ENCODE measurements at places on chromosomes 13 and 19.
A peak's percentile ranks its signal among the peaks of the same experiment; 100 is the strongest.

- H3K4me3 ChIP-seq: no peak overlapping the region
- peaks cover 13% of the 10 kb centered on the region for H3K4me1 ChIP-seq
- no peak overlapping the region for H3K27ac ChIP-seq
- DNase-seq: no peak
- H3K36me3 ChIP-seq: no peaks in the 10 kb centered on the region
Measured at GRCh38 chr13:41643507-41643906, 186.2 kb downstream of the RGCC start.

DNA sequence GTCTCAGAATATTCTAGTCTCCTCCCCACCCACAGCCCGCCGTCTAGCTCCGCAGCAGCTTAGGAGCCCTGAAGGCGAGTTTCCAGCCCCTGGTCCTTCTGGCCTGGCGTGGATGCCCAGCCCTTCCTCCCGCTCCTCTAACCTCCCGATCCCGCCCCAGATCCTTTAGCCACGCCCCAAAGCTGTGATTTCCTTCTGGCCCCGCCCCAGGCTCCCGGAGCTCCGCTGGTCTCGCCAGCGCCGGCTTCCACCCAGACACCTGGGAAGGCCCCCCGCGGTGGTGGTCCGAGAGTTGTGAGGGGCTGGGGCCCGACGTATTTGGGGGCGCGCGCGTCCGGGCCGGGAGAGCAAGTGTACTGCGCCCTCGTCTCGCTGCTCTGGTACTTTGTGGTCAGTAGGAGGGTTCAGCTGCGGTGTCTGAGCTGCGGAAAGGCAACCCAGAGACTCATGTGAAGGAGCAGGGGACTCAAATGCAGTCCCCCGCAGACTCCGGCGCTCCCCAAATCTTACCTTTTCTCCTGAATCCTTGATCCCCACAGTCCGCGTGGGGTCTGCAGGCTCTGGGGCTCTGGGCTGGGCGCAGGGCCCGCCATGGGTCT lies at the start of gene CGB7:
Gene CGB7 (minus strand): TSS at position 114 of the 599 bp plus-strand sequence. CDS start 2,374 bp downstream, outside the sequence.
- no peaks in the 10 kb centered on the region for H3K36me3 ChIP-seq
- H3K27me3 ChIP-seq: no peaks in the 10 kb centered on the region
- H3K27ac ChIP-seq: peak within 1 kb of the TSS; percentile 51
- peak within 1 kb of the TSS; percentile 49 for H3K4me3 ChIP-seq
- no peak for DNase-seq

GRCh38 chr19:13821292-13821691 lies 26.0 kb downstream of the ZSWIM4 start:
- H3K36me3 ChIP-seq: no peaks in the 10 kb centered on the region
- H3K4me1 ChIP-seq: no peaks in the 10 kb centered on the region
- no peaks in the 10 kb centered on the region for H3K27me3 ChIP-seq

DNA sequence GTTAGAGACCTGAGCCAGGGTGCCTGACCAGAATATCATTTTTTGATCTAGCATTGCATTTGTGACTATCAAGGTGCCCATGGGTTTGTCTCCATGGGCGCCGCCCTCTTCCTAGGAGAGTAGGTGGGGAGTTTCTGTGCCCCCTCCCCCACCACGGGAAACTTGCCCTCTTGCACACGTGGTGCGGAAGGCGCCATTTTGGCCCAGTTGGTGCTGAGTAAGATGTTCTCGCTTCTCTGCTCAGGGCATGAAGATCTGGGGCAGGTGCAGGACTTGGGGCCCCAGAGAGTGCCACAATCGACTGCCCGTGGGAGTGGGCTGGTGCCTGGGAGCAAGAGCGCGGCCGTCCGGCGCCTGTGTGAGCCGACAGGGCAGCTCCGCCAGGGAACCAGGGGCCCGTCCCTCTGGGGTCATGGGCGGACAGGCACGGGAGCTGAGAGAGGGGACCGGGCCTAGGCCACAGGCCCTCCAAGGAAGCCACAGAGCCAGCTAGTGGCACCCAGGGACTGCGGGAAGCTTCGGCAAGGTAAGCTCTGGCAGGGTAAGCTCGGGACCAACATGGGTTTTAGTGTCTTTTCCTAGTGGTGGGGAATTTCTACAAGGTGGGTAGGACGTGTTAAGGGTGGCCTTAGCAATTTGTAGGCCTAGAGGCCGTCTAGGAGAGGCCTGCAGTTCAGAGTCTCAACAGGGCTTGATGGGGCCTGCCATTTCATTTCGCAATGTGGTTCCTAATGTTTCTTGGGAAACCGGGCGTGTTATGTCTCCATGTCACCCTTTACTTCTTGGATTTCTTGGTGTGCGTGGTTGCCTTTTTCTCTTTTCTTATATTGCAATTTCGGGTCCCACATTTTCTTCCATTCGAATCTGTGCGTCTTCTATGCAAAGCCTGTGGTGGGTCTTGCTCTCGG lies 14.5 kb downstream of the SACS start:
- DNase-seq: no peak
- no peak overlapping the region for H3K4me3 ChIP-seq
- H3K27me3 ChIP-seq: no peaks in the 10 kb centered on the region
- no peaks in the 10 kb centered on the region for H3K36me3 ChIP-seq
- no peaks in the 10 kb centered on the region for H3K4me1 ChIP-seq

GRCh38 chr13:105097521-105097920 lies 1437.9 kb downstream of the EFNB2 start:
- no peaks in the 10 kb centered on the region for H3K4me1 ChIP-seq
- no peaks in the 10 kb centered on the region for H3K36me3 ChIP-seq
- no peak overlapping the region for H3K27ac ChIP-seq
- H3K27me3 ChIP-seq: no peaks in the 10 kb centered on the region
- no peak overlapping the region for H3K4me3 ChIP-seq

DNA sequence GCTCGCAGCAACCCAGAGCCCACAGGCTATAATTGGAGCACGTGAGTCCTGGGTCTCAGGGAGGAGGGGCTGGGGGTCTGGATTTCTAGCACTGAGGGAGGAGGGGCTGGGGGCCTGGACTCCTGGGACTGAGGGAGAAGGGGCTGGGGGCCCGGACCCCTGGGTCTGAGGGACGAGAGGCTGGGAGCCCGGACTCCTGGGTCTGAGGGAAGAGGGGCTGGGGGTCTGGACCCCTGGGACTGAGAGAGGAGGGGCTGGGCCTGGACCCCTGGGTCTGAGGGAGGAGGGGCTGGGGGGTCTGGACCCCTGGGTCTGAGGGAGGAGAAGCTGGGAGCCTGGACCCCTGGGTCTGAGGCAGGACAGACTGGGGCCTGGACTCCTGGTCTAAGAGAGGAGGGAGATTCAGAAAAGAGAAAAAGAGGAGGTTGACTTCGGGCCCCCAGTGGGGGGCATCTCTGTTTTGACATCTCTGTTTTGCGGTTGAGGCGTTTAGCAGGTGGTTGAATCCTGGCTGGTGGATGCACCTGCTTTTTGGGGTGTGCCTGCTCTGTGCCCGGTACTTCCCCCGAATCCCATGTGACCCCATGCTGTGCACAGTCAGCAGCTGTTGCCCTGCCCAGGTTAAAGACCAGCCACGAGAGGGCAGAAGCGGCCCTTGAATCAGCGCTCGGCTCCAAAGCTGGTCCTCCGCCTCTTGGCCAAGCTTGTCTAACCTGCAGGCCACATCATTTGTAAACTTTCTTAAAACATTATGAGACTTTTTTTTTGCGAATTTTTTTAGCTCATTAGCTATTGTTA lies 10.5 kb downstream of the PVR start:
- no peak overlapping the region for H3K4me3 ChIP-seq
- no peaks in the 10 kb centered on the region for H3K27me3 ChIP-seq
- H3K4me1 ChIP-seq: no peaks in the 10 kb centered on the region
- DNase-seq: no peak
- H3K27ac ChIP-seq: no peak overlapping the region

GRCh38 chr19:14102102-14102696 lies 11.6 kb upstream of the SAMD1 start:
- DNase-seq: no peak
- no peaks in the 10 kb centered on the region for H3K36me3 ChIP-seq
- H3K4me1 ChIP-seq: no peaks in the 10 kb centered on the region
- no peak overlapping the region for H3K27ac ChIP-seq

DNA sequence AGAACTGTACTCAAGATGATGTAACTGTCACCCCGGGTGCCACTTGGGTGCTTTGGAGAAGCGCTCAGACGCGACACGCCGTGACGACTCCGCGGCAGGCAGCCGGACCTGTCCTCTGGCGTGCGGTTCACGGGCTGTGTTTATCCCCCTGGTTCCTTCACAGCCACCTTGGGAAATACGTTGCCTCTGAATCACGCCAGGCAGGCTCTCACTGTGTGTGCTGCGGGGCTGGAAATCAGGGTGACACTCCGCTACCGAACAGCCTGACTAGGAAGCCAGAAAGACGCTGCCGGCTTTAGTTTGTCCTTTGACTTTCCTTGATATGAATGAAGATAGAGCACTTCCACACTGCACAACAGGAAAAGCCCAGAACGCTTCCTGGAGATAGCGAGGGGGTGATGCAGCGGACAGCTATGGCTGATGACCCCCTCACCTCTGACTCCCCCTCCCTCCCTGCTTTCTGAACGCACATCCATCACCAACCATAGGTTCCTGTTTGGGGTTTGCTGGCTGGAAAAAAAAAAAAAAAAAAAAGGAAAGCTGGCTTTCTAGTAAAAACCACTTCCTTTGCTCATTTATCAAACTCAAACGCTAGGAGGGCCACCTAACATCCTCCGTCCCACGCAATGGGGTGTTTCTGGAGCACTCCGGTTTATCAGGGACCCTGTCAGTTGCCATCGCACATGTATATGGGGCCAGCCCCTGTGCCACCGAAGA lies 3.7 kb upstream of the GP6 start:
- H3K36me3 ChIP-seq: no peaks in the 10 kb centered on the region
- no peak overlapping the region for H3K27ac ChIP-seq
- H3K27me3 ChIP-seq: no peaks in the 10 kb centered on the region
- no peaks in the 10 kb centered on the region for H3K4me1 ChIP-seq
- H3K4me3 ChIP-seq: no peak overlapping the region
- no peak for DNase-seq

GRCh38 chr13:39318161-39318560 lies 279.9 kb downstream of the NHLRC3 start:
- no peak overlapping the region for H3K4me3 ChIP-seq
- no peak overlapping the region for H3K27ac ChIP-seq
- H3K36me3 ChIP-seq: no peaks in the 10 kb centered on the region
- H3K27me3 ChIP-seq: no peaks in the 10 kb centered on the region

GRCh38 chr13:93145199-93145598 lies 81.4 kb upstream of the GPC6 start:
- no peaks in the 10 kb centered on the region for H3K27me3 ChIP-seq
- no peaks in the 10 kb centered on the region for H3K36me3 ChIP-seq
- H3K4me1 ChIP-seq: no peaks in the 10 kb centered on the region
- H3K27ac ChIP-seq: no peak overlapping the region

DNA sequence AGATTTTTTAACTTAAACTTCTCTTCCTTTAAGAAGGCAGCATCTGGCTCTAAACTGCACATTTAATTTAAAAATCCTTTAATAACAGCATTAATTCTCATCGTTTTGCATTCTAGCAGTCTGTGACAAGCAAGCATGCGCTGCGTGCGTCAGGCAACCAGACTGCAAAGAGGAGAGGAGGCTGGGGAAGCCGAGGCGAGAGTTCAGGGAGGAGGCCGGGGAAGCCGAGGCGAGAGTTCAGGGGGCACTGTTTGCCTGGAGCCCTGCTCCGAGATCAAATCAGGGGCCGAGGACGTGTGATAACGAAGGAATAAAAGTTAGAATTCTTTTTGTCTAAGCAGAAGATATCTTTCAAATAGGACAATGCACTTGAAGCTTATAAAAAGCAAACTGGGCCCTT lies 435.7 kb downstream of the EFNB2 start:
- DNase-seq: no peak
- no peaks in the 10 kb centered on the region for H3K27me3 ChIP-seq
- H3K4me1 ChIP-seq: peaks cover 10% of the 10 kb centered on the region

- DNase-seq: no peak
- no peak overlapping the region for H3K27ac ChIP-seq
- H3K4me3 ChIP-seq: no peak overlapping the region
- H3K36me3 ChIP-seq: no peaks in the 10 kb centered on the region
Measured at GRCh38 chr13:84524586-84524985, 642.3 kb upstream of the SLITRK1 start.

Data from Panc1 (cell line).